Esophagus mucosa (tissue), 1 donor: ENCODE measurements at places on chromosomes 7 and 10. TPM values are rescaled to one million over a fixed set of nuclear protein-coding genes. Genes with fewer than 3 reads are reported as not detected.

The HOXA11 gene
- total RNA-seq: not detected

The SPACDR gene
- total RNA-seq: 0.24 TPM

The CALD1 gene
- 46.1 TPM for total RNA-seq

The SPAM1 gene
- not detected for total RNA-seq

The CFTR gene
- 0.60 TPM for total RNA-seq

The PITX3 gene
- total RNA-seq: not detected

The TAS2R3 gene
- total RNA-seq: 0.96 TPM

The AGBL3 gene
- 0.84 TPM for total RNA-seq

The CREB5 gene
- 2.5 TPM for total RNA-seq

The SPDYE5 gene
- not detected for total RNA-seq

The CDK5 gene
- 11.4 TPM for total RNA-seq

The BTBD16 gene
- 0.16 TPM for total RNA-seq

The PDE1C gene
- 0.72 TPM for total RNA-seq

The ATXN7L1 gene
- total RNA-seq: 9.2 TPM

The BMPER gene
- total RNA-seq: not detected

The FAM24B gene
- 2.0 TPM for total RNA-seq

The PPP1R3C gene
- 91.9 TPM for total RNA-seq

The NYAP1 gene
- total RNA-seq: 0.16 TPM

The MYH16 gene
- not detected for total RNA-seq

The PRF1 gene
- total RNA-seq: 0.28 TPM

The TACC2 gene
- total RNA-seq: 90.0 TPM

The FOXP2 gene
- total RNA-seq: 5.0 TPM

The TRIL gene
- total RNA-seq: 2.9 TPM

The YKT6 gene
- total RNA-seq: 65.2 TPM

The FBXO24 gene
- total RNA-seq: 0.32 TPM

The GIMAP5 gene
- total RNA-seq: 1.4 TPM

The RAPGEF5 gene
- total RNA-seq: 48.6 TPM

The CEP55 gene
- 17.8 TPM for total RNA-seq

The NRCAM gene
- total RNA-seq: 10.9 TPM

The ANKRD30A gene
- total RNA-seq: not detected

The FAM180A gene
- total RNA-seq: 0.68 TPM
